ENCODE measurements at places on chromosomes 1 and 21.

DNA sequence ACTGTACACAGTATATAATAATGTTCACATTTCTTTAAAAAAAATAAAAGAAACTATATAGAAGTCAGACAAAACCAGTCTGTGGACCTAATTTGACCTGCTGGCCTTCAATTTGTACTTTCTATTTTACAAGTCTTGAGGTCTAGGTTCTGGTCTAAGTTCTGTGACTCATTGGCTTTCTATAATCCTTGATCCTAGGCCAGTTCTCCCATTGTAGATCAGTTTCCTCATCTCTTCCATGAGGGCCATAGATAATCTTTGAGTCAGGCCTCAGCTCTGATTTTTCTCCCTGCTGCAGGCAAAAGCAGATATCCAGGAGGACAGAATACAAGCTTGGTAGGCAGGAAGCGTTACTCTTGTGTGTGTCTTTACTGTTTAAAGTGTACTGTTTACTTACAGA, 603.7 kb upstream of the CAMK1G start:
- no peak for DNase-seq
- H3K4me3 ChIP-seq = no peak overlapping the region
- H3K4me1 ChIP-seq = no peaks in the 10 kb centered on the region
- no peaks in the 10 kb centered on the region for H3K27me3 ChIP-seq
- H3K27ac ChIP-seq = no peak overlapping the region

- H3K27ac ChIP-seq = no peak overlapping the region
- no peak overlapping the region for H3K4me3 ChIP-seq
- H3K4me1 ChIP-seq = no peaks in the 10 kb centered on the region
- H3K36me3 ChIP-seq = no peaks in the 10 kb centered on the region
These were observed 732.6 kb upstream of the CHRM3 start for GRCh38 chr1:238653693-238654321.

- H3K36me3 ChIP-seq = no peaks in the 10 kb centered on the region
- no peaks in the 10 kb centered on the region for H3K27me3 ChIP-seq
- no peak for DNase-seq
- no peaks in the 10 kb centered on the region for H3K4me1 ChIP-seq
- no peak overlapping the region for H3K27ac ChIP-seq
These were observed 43.0 kb downstream of the KDM1A start for GRCh38 chr1:23062271-23062670.

DNA sequence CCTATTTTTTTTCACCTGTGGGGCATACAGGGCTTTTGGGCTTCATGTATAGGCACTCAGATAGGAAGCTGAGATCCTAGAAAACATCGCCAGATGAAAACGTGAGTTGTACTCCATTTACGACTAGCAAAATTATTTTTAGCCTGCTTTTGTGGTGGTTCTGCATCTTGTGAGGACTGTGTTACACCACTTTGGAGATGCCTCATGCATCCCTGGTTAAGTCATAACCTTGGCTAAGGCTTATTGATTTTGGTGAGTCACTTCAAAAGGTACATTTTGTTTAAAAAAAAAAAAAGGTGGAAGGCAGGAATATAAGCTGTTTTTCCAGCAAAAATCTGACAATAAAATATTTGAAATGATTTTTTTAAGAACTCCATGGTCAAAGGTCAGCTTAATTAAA, 101.8 kb upstream of the OLFM3 start:
- no peak for DNase-seq
- H3K27ac ChIP-seq = no peak overlapping the region
- no peaks in the 10 kb centered on the region for H3K27me3 ChIP-seq
- H3K4me1 ChIP-seq = no peaks in the 10 kb centered on the region
- H3K36me3 ChIP-seq = no peaks in the 10 kb centered on the region
- H3K4me3 ChIP-seq = no peak overlapping the region

- DNase-seq = no peak
- H3K36me3 ChIP-seq = no peaks in the 10 kb centered on the region
- no peak overlapping the region for H3K27ac ChIP-seq
- H3K4me3 ChIP-seq = no peak overlapping the region
- H3K27me3 ChIP-seq = no peaks in the 10 kb centered on the region
These were observed 808.7 kb downstream of the NCAM2 start for GRCh38 chr21:21806711-21807597.

DNA sequence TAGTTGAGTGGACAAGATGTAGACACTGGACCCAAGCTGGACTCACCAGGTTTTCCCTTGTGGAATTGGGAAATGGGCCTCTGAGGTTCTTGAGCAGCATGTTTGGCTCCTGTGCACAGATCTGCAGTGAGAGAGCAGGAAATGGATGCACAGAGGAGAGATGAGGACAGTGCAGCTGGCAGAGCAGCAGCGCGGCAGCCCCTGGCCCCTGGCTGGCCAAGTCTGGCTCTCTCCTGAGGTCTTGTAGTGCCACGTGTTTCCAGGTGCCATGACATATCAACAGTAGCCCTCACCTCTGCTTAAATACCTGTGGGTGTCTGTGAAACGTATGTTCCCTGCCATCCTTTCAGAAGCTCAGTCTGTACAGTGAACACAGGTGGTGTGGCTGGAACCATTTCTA, 19.2 kb upstream of the BCL10 start:
- no peak overlapping the region for H3K27ac ChIP-seq
- no peaks in the 10 kb centered on the region for H3K27me3 ChIP-seq
- no peak for DNase-seq
- no peak overlapping the region for H3K4me3 ChIP-seq
- peaks cover 7% of the 10 kb centered on the region for H3K4me1 ChIP-seq
- H3K36me3 ChIP-seq = no peaks in the 10 kb centered on the region

GRCh38 chr1:202037706-202038296, 27.4 kb downstream of the ELF3 start:
- H3K4me1 ChIP-seq = peaks cover 9% of the 10 kb centered on the region
- H3K36me3 ChIP-seq = no peaks in the 10 kb centered on the region
- no peak overlapping the region for H3K27ac ChIP-seq
- no peak for DNase-seq

GRCh38 chr1:199710974-199711373, 316.5 kb upstream of the NR5A2 start:
- no peak for DNase-seq
- no peak overlapping the region for H3K27ac ChIP-seq
- no peaks in the 10 kb centered on the region for H3K4me1 ChIP-seq
- H3K4me3 ChIP-seq = no peak overlapping the region

GRCh38 chr1:42168391-42168670, 3.8 kb upstream of the GUCA2A start:
- H3K27ac ChIP-seq = no peak overlapping the region
- peaks cover 10% of the 10 kb centered on the region for H3K27me3 ChIP-seq
- no peaks in the 10 kb centered on the region for H3K36me3 ChIP-seq
- DNase-seq = no peak
- peaks cover 25% of the 10 kb centered on the region for H3K4me1 ChIP-seq
- H3K4me3 ChIP-seq = no peak overlapping the region

- DNase-seq = no peak
- no peaks in the 10 kb centered on the region for H3K36me3 ChIP-seq
- H3K27me3 ChIP-seq = no peaks in the 10 kb centered on the region
- no peak overlapping the region for H3K4me3 ChIP-seq
- H3K4me1 ChIP-seq = no peaks in the 10 kb centered on the region
- H3K27ac ChIP-seq = no peak overlapping the region
These were observed 28.4 kb upstream of the PLEKHO1 start for GRCh38 chr1:150121236-150121862.

GRCh38 chr1:201283836-201284553, 689 bp downstream of the PKP1 start:
- H3K36me3 ChIP-seq = no peaks in the 10 kb centered on the region
- H3K4me1 ChIP-seq = peaks cover 8% of the 10 kb centered on the region
- H3K27ac ChIP-seq = no peak overlapping the region
- H3K4me3 ChIP-seq = no peak overlapping the region
- no peaks in the 10 kb centered on the region for H3K27me3 ChIP-seq

DNA sequence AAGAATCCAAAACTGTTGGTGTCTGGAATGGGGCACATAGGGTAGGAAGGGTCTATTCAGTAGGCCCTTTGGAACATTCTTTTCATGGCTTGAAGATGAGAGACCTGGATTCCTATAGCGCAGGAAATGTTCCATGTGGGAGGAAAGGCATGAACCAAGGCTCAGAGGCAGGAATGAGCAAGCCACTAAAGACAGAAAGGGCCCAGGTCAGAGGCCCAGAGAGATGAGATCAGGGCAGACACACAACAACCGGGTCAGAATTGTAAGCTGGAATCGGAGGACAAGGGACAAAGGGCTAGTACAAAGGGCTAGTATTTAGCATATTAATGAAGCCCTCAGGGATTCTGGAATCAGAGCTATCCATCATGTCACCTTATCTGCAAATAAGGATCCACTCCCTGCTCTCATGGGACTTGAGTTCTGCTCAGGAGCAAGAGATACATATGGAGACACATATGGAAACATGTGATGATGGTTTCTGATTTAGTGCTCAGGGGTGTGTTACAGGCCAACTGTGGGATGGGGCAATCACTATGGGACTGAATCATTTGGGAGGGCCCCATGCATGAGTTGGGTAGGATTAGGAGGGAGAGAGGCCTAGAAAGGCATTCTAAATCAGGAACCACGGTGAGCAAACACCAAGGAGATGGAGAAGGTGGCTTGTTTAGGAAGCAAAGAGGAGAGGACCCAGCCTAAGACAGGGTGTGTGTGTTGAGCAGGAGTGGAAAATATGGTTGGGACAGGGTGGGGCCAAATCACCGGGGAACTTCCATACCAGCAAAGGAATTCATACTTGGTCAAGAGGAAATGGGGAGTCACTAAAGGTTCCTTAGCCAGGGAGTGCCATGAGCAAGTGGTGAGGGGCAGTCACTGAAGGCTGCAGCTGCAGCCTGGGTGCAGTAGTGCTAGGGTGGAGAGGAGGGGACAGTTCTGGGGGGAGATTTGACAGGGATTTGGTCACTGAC, 8.6 kb downstream of the NECTIN4 start:
- H3K36me3 ChIP-seq = no peaks in the 10 kb centered on the region
- no peak overlapping the region for H3K27ac ChIP-seq

DNA sequence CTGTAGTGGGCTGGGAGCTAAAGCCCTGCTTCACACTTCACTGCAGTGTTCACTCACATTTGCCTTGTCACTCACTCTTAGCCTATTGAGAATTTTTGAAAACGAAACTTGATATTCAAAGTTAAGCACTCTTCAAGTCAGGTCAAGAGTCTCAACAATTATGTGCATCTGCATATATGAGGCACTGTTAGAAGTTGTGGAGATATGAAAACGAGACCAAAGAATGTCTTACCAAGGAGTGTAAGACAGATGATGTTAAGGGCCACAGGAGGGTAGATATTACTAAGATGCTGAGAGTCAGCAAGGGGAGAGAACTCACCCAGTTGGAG, 64.7 kb upstream of the GJA8 start:
- no peak overlapping the region for H3K27ac ChIP-seq
- H3K4me3 ChIP-seq = no peak overlapping the region
- H3K4me1 ChIP-seq = no peaks in the 10 kb centered on the region
- H3K27me3 ChIP-seq = no peaks in the 10 kb centered on the region

DNA sequence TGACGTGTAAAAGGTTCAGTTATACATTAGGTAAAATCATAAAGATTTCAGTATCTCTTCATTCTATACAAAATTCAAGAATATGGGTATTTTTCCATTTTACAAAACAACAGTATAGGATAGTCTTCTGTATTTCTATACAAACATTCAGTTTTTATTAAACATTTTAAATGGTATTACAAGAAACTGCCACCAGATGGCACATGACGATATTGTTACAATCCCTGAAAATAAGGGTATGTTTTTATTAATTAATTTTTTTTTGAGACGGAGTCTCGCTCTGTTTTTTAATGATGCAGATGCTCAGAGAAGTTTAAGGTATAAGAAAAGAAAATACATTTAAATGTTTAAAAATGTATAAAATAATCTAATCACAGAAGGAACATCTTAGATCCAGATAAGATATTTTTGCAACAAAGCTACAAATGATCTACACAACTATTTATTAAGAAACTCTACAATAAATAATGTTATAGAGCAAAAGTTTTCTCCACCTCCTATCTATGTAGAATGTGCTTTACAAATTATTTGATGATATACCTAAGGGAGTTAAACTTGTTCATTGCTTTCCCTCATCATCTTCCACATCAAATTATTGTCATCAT, 23.5 kb upstream of the RSBN1 start:
- no peaks in the 10 kb centered on the region for H3K36me3 ChIP-seq
- no peak overlapping the region for H3K4me3 ChIP-seq
- no peak overlapping the region for H3K27ac ChIP-seq
- no peaks in the 10 kb centered on the region for H3K27me3 ChIP-seq
- DNase-seq = no peak

- H3K27ac ChIP-seq = no peak overlapping the region
- H3K36me3 ChIP-seq = no peaks in the 10 kb centered on the region
- H3K4me3 ChIP-seq = no peak overlapping the region
These were observed 18.5 kb upstream of the LRRN2 start for GRCh38 chr1:204703826-204704612.

DNA sequence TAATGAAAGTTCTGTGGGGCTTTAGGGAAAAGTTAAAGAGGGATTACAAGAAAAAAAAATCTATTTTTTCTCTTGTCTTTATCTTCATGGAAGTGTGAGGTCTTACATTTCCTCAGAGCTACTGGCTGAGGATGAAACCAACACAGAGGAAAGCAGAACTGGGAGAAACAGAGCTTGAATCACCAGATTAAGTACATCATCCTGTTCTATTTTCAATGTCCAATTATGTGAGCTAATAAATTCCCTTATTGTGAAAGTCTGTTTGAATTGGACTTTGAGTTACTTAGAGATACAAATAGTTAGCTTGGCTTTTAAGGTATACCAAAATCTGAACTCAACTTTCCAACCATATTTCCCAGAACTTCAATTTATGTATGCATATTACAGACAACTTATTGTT, 69.2 kb downstream of the LPGAT1 start:
- H3K4me3 ChIP-seq = no peak overlapping the region
- no peaks in the 10 kb centered on the region for H3K27me3 ChIP-seq
- no peak overlapping the region for H3K27ac ChIP-seq
- H3K4me1 ChIP-seq = no peaks in the 10 kb centered on the region
- DNase-seq = no peak
- H3K36me3 ChIP-seq = no peaks in the 10 kb centered on the region

DNA sequence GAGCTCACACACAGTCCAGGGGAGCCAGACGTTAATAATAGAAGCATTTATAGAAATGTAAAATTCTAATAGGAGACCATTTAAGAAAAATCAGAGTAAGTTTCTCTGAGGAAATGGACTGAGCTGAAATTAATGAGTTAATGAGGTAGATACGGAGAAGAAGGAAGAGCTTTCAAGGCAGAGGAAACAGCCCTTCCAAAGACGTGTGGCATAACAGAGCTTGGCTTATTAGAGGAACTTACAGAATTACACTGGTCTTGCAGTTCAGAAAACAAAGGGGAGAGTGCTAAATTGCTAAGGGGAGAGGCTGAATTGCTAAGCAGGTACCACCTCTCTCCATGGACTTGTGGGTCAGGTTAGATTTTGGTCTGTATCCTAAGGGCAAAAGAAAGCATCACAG, 8.2 kb upstream of the PIGK start:
- no peak overlapping the region for H3K27ac ChIP-seq
- H3K4me1 ChIP-seq = no peaks in the 10 kb centered on the region
- no peaks in the 10 kb centered on the region for H3K36me3 ChIP-seq

- no peak overlapping the region for H3K27ac ChIP-seq
- no peak overlapping the region for H3K4me3 ChIP-seq
- H3K36me3 ChIP-seq = no peaks in the 10 kb centered on the region
- no peaks in the 10 kb centered on the region for H3K27me3 ChIP-seq
- no peaks in the 10 kb centered on the region for H3K4me1 ChIP-seq
These were observed 7.3 kb upstream of the ADAM15 start for GRCh38 chr1:155043793-155044192.

- no peak overlapping the region for H3K4me3 ChIP-seq
- H3K4me1 ChIP-seq = no peaks in the 10 kb centered on the region
- DNase-seq = no peak
- H3K27me3 ChIP-seq = no peaks in the 10 kb centered on the region
These were observed 23.2 kb upstream of the RGSL1 start for GRCh38 chr1:182426442-182427430.
